ENCODE measurements at places on chromosomes 12 and 14.

- no peak for DNase-seq
Observed at GRCh38 chr12:109836916-109837315, 3.7 kb upstream of the TRPV4 start.

- DNase-seq = no peak
Observed at GRCh38 chr14:34081576-34082136, 130.8 kb upstream of the EGLN3 start.

DNA sequence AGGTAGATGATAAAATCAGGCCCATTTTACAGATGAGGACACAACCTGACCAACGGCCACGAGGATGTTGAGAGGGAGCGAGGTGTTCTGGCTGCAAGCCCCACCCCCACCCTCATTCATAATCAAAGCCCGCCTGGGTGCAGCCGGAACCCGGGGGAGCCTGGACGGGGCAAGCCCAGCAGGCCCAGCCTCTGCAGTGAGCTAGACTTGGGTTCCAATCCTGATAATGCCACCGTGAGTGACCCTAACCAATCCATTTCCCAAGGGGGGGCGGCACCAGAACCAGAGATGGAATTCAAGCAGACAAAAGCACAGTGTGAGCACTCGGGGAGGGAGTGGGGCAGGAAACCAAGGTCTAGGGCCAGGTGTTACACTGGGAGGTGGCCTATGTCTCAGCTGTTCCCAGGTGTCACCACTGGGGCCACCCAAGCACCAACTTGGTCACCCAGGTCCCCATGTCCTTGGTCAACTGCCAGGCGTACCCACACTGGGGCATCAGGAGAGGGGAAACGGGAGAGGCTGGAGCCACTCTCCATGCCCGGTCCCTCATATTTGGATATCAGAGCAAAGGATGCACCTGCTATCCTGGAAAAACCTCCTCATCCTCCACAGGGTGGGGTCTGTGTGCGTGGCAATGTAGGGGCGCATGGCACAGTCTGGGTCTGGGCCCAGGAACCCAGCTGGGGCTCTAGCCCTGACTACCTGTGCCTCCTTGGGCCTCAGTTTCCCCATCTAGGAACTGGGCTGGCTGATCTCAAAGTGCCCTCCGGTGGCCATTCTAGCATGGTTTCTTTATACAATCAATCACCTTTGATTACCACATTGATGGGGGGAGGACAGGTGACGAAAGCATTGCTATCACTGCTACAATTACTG lies 58.4 kb downstream of the FAM222A start:
- no peak for DNase-seq

DNA sequence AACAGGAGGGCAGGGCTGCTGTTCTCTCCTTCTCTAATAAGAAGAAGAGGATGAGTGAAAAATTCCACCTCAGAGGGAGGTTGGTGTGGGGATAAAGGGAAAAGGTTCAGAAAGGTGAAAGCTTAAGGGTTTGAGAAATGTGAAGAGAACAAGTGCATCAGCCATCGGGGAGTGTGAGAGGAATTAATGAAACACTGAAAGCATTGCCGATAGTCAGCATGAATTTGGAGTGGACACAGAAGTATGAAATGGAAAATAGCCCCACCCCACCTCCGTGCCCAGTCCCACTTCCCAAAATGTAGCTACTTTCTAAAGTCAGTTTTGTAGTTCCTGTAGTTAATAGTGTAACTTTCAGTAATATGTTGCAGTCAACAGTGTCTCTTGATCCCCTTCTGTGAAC lies 33.4 kb downstream of the DIP2B start:
- DNase-seq = no peak

GRCh38 chr12:124605883-124606774 lies 38.7 kb upstream of the NCOR2 start:
- no peak for DNase-seq

DNA sequence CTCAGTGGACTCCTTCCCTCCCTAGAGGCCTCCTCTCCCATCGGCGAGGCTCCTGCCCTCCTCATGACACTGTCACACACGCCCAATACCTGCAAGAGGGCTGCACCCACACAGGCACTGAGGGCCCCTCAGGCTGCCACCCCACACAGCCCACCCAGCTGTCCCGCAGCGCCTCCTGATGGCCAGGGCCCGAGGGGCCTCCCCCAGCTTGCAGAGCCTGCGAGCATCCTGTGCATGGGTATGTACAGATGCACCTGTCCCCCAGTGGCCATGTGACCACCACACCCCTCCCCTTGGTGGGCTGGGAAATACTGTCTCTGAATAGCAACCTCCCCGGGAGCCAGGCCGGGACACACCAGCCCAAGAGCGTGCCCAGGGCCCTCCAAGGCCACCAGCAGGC lies 19.0 kb upstream of the NUDT14 start:
- no peak for DNase-seq

DNA sequence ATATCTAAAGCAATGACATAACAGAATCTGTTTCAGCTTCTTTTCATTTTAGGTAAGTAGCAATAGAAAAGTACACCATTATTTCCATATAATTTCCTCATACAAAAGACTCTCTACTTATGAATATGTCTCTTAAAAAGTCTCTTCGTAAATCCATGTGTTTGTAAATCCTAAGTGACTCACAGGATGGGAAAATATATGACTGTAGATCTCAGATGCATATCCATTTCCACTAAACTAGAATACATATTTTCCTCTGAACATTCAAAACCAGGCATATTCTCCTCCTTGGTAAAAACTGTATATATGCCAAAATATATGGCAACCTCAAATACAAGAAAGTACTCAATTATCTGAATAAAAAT lies 93.6 kb downstream of the TXNDC16 start:
- no peak for DNase-seq

DNA sequence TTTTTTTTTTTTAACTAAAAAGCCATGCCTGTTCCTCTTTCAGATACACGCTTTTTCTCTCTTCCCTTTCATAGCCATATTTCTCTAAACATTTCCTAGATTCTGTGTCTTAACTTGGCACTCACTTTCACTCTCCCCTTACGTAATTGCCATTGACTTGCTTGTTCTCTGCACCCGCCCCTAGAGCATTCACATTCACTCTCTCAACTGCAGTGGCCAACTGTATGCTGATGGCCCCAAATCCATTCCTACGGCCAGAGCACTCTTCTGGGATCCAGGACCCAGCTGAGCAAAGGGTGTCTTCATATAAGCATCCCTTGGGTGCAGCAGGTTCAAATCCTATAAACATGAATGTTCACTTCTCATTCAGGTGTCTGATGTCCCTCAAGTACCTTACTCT lies 59.5 kb downstream of the CKB start:
- no peak for DNase-seq

DNA sequence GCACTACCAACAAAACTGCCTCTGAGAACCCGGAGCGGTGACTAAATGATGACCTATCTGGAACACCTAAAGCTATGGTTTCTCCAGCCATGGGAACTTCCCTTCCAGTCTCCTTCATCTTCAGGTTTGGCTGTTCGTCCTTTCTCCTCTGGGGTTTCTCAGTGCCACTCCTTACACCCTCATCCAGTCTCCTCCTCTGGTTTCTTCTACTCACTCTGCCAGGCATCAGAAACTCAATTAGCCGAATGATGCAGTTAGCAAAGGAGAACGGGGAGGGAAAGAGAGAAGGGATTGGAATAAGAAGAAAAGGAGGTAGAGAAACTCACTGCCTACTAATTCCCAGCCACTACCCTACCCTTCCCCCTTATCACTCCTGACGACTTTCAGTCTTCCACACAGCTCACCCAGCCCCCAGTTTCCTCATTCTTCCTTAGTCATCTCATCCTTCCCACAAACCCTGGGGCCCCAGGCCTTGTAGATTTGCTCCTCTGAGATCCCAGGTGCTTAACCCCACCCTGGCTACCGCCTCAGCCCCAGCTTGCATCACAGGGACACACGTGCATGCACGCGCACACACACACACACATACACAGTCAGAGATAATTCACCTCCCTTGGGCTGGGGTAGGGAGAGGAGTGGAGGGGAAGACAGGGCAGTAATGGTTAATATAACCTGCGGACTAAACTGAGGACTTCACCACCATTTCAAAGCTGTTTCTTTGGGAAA lies 13.0 kb downstream of the FGD6 start:
- no peak for DNase-seq

DNA sequence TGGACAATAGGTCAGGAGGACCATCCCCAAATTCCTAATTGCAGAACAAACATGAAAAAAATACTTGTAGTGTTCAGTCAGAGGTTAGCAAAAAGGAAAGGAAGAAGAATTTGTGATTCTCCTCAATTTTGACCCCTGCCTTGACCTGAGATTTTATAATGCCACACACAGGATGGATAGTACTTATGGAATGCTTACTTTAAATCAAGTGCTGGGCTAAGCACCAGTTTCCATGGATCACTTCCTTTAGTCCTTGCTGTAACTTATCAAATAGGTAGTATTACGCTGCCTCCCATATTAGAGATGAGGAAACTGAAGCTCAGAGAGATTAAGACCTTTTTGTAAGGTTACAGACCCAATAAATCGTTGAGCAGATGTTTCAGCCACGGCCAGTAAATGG lies 81.2 kb upstream of the OVCH1 start:
- DNase-seq = no peak

DNA sequence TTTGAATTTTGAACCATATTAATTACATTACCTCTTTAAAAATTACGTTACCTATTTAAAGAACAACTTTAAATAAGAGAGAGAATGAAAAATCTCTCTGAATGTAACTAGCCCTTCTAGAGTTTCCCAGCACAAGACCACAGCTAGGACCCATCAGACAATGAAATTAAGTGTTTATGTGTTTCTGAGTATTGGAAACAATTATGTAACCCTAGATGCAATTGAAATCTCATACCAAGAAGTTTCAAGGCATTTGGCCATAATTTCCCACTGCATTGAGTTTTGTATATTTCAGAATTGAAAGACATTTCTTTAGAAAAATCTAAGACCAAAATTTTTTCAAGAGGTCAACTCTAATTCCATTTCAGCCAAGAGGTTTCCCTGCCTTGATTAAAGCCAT lies 47.1 kb downstream of the SERPINA3 start:
- no peak for DNase-seq

GRCh38 chr12:3604748-3605586 lies 114.0 kb downstream of the PRMT8 start:
- no peak for DNase-seq

- no peak for DNase-seq
Observed at GRCh38 chr12:43621262-43621661, 69.3 kb upstream of the ADAMTS20 start.

DNA sequence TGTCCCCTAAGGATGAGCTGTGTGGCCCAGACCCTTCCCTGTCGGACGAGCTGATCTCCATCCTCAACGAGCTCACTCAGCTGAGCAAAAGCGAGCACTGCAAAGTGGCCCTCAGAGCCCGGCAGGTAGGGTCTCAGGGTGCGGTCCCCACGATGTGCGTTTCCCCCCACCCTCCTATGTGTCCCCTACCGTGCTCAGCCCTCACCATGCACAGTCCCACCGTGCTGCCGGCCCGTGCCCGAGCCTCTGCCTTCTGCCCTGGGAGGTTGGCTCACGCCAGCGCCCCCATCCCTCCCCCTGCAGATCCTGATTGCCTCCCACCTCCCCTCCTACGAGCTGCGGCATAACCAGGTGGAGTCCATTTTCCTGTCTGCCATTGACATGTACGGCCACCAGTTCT lies 86.6 kb downstream of the FOXN4 start:
- DNase-seq = no peak

DNA sequence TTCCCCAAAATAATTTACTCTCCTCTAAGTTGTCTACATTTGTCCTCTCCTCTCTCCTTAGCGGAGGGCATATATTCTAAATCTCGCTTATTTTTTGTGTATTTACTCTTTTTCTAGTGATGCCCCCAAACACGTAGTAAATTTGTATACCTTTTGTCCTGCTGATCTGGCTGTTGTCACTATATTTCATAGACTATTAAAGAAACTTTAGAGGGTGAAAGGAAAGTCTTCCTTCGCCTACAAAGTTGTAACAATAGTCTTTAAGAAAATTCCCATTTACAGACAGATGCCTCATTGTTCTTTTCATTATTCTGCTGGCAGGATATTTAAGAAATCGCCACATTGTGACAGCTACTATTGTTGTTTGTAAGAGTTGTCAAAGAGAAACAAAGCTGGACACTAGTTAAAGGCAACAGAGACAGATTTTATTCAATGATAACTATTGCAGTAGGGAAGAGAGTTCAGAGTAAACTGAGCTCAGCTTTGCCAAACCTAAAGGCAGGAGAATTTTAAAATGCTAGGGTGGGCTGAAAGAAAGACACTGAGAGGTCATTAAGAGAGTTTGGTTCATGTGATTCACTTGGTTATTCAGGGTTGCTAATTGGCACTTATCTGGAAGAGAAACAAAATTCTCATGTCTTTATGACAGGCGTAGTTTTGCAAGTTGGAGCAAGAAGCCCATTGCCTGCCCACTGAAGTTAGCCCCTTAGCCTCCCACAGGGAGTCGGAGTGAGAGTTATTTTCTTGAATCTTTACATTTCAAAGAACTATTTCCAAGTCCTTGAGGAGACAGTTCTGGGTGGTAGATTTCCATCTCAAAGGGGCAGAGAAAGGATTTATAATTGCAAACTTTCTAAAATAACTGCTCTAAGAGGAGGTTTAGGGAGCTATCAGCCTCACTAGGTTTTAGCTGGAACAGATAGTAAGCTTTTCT lies 1272.5 kb upstream of the SEL1L start:
- DNase-seq = no peak

GRCh38 chr14:39563361-39563760 lies 131.1 kb upstream of the FBXO33 start:
- no peak for DNase-seq

- DNase-seq = no peak
Observed at GRCh38 chr14:91980157-91980556, 32.7 kb upstream of the FBLN5 start.
